NCI-H748 treated with DMSO at 0.1 percent for 48 hours (cell line): ENCODE measurements at places on chromosomes 7 and 10.

- no peak for DNase-seq
Observed at GRCh38 chr10:52659085-52659484, 113.5 kb downstream of the MBL2 start.

- peak; percentile 38 for DNase-seq
Observed at GRCh38 chr10:25174461-25175230, at the start of gene GPR158. Gene GPR158, plus strand, starts transcription at chr10:25175001. Its CDS starts 420 bp downstream, at chr10:25175421.

DNA sequence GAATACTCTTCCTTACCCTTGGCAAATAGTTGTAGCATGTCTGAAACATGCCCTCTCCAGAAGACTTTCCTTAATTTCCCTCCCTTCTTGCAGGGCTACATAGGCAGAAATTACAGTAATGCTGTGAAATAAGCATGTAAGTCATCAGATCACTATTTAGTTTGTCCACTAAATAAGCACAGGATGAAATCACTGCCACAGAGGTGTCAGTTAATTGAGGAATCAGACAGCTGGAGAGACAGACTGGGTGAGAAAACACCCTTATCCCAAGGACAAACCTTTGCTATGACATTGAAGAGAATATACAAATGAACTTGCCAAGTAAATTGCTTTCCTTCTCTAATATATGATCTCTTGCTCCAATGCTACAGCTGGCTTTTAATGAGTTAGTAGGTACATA, 129.3 kb downstream of the CHRM2 start:
- DNase-seq = no peak

DNA sequence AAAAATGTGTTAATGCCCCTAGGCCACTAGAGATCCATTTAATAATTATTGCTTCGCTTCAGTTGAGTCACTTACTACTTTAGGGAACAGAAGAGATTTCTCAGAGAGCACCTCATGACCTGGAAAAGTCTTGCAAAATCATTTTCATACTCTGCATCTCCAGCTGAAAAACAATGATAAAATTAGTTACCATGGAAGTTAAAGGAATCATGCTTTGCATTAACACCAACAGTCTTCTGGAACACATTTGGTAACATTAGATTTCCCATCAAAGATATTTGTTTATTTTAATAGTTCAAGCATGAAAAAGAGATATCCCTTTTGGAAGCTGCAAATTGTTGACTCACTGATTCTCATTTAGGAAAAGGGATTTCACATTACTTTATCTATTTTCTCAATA, 1.8 kb upstream of the STEAP2 start:
- DNase-seq = no peak

GRCh38 chr7:9217204-9217603, 783.8 kb downstream of the NXPH1 start:
- DNase-seq = peak; percentile 68

GRCh38 chr10:17443707-17444387, 10.5 kb downstream of the ST8SIA6 start:
- DNase-seq = no peak
